ENCODE measurements at places on chromosomes 4 and X.

GRCh38 chrX:2559124-2559523, 58.3 kb upstream of the DHRSX start:
- no peak for DNase-seq

DNA sequence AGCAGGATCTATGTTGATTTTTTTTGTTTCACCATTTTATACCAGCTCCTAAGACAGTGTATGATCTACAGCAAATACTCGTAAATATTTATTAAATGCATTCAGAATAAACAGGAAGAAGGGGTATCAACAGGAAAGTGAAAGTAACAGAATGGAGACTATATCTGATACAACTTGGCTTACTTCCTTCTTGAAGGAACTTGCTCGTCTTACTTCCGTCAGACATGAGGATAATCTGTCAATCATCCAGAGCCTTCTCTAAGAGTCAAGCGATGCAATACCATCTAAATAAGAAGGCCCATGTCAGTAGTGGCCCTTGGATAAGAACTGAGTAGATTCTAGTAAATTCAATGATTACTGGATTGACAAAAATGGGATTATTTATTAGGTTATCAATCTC, 84.2 kb downstream of the CAMK2D start:
- DNase-seq = no peak

- no peak for DNase-seq
These were observed 5.4 kb upstream of the PDLIM5 start for GRCh38 chr4:94446386-94446785.

DNA sequence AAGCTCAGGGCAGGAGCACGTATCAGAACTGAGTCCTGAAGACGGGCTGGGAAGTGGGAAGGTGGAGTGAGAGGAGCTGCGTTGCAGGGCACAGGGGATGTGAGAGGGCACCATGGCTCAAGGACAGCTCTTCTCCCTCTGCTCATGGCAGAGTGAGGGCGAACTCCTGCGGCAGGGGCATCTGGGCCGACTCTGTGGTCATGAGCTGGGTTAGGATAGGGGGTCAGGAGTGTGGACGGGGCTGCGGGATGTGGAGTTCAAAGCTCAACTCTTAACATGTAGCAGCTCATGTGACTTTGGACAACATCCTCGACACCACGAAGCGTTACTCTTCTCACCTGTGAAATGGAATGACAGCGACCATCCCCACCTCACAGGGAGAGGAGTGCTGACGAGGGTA, 19.4 kb upstream of the SORCS2 start:
- no peak for DNase-seq

DNA sequence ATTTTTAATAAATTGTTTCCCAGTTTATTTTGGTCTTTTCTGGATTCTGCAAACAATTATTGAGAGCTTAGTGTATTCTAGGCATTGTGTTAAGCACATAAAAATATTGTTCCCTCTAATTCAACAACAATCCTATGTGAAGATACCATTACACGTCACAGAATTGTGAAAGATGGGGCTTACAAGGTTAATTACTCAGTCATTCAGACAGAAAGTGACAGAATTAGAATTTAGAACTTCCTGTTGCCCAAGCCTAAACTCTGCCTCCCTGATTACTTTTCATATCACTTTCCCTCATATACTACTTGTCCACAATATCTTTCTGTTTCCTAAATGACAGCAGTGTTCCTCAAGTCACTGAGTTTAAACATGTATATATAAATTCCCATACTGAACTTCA, 186.7 kb upstream of the VEGFC start:
- no peak for DNase-seq

- DNase-seq = no peak
These were observed 35.3 kb downstream of the RBPJ start for GRCh38 chr4:26356081-26356501.

- DNase-seq = no peak
These were observed 15.9 kb downstream of the TMEM165 start for GRCh38 chr4:55411621-55412020.

DNA sequence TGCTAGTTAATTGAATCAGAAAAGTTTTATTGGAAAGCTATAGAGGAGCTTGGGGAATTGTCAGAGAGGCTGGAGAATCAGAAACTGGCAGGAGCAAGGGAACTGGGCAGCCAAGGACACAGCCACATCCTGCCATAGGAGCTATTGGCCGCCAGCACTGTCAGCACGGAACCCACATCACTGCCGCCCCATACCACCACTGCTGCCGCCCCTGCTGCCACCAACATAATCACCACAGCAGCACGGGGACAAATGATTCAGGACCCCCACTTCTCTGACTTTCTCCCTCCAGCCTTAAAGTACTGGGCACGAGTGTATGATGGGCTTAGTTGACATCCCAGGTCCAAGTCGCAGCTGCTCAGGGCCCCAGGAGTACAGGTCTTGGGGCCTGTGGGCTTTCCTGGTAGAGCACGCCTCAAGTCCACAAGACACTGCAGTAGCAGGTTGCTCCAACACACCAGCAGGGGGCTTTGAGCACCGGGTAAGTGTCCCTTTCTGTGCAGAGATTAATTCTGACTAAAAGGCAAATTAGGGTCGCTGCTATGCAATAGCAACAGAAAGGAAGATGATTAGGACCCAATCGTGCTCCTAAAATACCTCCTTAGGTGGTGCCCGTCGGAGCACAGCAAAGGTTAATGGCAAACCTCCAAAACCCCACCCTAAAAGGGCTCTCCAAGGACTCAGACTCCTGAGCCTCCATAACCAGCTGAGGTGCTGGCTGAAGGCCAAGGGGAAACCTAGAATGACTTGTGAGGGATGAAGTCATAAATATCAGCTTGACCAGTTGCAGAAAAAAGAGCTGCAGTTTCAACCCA, 6.9 kb downstream of the PJA1 start:
- peak; percentile 11 for DNase-seq

DNA sequence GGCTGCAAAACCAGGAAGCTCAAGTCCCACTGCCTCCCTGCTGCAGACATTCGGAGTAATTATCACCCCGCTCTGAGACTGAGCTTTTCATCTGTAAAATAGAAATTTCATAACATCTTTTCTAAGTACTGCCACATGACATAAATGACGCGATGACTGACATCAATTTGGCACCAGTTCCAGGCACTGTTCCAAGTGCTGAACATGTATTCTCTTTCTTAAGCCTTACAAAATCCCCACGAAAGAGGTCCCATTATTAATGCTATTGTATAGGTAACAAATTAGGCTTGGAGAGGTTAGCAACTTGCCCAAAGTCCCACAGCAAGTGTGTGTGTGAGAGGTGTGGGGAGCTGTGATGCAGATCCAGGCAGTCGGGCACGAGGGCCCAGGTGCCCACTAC, 56.4 kb downstream of the SLC2A9 start:
- DNase-seq = no peak

DNA sequence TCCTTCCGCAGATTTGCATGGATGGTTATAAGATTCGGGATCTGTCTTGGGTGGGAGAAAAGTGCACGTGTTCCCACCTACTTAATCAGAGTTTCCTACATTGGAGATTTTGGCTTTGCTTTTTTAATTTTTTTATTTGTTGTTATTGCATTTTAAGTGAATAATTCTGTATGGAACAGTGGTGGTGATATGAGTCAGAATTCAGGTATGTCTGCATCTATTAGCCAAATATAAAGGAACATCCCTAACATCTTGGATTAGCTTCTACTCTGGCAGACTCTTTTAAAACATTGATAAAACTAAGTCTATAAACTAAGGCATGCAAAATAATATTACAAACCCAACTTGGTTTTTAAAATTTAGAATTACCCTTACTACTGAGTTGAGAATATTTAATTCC, 659.8 kb upstream of the EPHA5 start:
- DNase-seq = no peak

DNA sequence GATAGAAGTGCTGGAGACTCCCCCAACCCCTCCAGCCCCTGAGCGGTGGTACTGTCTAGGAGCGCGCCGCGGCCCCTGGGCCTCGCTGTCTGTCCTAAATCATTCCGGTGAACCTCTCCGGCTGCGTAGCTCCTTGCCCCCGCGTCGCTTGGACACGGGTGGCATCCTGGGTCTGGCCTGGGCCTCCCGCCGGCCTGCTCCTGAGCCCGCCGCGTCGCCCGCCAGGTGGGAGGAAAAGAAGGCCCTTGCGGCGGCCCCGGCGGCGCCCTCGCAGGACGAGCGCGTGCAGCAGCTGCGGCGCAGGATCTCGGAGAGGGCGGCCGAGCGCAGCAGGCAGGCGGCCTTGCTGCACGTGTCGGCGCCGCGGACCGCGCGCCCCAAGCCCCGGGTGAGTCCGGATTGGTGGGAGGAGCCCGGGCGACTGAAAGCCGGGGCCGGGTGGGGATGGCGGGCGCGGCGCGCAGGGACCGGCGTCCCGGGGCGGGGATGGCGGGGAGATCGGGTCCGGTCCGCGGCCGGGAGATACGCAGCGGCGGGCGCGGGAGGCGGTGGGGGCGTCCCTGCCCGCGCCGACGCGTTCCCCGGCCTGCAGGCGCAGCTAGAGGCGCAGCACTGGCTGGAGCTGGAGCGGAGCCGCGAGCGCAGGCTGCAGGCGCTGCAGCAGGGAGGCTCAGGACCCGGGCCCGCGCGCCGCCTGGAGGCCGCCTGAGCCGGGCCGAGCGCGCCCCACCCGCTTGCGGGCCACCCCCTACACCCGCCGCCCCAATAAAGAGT, 6.5 kb upstream of the RNF4 start:
- peak; percentile 68 for DNase-seq

GRCh38 chr4:159540501-159540900, 437.6 kb downstream of the RAPGEF2 start:
- no peak for DNase-seq

DNA sequence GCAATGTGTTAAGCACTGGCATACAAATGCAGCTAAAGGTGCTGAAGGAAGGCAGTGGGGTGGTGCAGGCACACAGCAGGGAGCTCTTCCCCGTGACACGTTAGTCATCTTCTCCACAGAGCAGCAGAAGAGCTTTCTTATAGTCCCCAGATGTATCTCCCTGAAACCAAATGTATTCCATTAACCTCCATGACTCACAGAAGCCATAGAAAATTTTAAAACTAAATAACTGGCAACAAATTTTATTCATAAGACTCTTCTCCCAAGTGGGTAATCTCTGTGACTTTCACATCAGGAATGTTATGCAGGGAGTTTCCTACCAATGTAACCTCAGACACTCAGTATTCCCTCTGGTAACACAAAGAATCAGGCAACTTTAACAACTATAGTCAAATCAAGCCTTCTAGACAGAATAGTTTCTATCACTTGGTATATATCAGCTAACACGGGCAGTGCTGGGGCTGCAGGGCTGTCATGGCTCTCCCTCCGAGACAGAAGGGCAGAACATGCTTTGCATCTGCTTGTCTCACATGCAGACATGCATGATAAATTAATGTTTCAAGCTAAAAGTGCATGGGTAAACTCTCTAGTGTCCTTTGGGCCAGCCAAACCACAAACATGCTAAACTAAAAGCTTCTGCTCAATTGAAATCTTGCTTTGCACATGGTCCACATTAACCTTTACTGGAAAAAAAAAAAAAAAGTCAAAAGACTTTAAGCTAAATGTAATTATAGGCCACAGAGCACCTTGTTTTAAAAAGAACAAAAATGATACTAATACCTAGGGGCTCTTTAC, 28.2 kb downstream of the ANXA5 start:
- no peak for DNase-seq

DNA sequence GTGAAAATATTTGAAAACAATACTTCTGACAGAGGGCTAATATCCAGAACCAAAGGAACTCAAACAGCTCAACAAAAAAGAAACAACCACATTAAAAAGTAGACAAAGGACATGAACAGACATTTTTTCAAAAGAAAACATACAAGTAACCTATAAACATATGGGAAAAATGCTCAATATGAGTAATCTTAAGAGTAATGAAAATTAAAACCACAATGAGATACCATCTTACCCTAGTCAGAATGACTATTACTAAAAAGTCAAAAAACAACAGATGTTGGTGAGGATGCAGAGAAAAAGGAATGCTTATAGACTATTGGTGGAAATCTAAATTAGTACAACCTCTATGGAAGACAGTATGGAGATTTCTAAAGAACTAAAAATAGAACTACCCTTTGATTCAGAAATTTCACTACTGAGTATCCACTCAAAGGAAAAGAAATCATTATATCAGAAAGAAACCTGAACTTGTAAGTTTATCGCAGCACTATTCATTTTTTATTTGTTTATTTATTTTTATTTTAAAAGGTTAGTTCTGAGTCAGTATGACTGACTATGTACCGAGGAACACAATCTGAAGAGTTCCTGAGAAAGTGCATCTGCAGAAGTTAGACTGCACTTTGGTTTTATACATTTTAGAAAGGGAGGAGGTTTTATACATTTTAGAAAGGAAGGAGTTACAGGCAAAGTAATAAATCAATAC, 231.3 kb downstream of the INPP4B start:
- DNase-seq = no peak

GRCh38 chrX:132393485-132393884, 95.4 kb downstream of the MBNL3 start:
- no peak for DNase-seq

DNA sequence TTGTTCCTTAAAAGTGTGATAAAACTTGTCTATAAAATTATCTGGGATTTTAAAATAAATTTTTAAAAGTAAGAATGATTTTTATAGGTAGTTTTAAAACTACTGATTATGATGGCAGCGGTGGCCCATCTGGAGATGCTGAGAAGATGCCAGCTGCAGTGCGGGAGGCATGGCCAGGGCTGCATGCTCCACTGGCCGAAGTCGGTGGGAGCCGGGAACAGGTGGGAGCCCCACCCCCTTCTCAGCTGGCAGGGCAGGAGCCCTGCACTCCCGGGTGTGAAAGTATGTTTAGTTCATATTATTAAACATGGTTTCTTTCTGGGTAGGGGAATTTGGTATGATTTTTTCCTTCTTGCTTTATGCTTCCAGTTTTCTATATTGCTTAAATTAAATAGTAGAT, 63.8 kb downstream of the CORIN start:
- DNase-seq = no peak

DNA sequence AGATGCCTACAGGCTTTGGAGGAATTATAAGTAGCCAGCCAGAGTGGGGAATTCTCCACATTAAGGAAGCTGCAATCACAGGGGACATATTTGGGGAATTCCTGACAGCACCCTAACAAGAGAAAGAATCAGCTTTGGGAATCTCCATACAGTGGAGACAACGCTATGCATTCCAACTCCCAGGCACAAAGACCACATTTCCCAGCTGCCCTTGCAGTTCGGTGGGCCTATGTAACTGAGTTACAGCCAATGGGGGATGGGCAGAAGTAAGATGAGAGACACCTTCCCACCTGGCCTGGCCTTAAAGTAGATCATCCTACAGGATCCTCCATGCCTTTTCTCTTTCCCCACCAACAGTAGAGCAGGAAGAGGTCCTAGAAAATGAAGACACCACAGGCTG, 43.4 kb upstream of the CCKAR start:
- DNase-seq = no peak

GRCh38 chrX:1105671-1106419, 106.6 kb downstream of the CRLF2 start:
- no peak for DNase-seq

DNA sequence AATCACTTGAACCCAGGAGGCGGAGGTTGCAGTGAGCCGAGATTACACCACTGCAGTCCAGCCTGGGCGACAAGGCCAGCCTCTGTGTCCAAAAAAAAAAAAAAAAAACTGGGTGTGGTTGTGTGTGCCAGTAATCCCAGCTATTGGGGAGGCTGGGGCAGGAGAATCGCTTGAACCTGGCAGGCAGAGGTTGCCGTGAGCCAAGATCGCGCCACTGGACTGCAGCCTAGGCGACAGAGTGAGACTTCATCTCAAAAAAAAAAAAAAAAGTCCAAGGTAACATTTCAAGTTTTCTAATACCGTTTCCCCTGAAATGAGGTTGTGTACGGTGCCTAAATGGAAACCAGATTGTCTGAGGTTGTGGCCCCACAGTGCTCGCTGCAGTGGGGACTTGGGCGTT, 35.6 kb downstream of the FAM193A start:
- no peak for DNase-seq

- DNase-seq = no peak
These were observed at the start of gene TLR3 for GRCh38 chr4:186068581-186069348. Gene TLR3, plus strand, starts transcription at chr4:186069156. Its CDS starts 7,464 bp downstream, at chr4:186076620.
